ENCODE measurements at places on chromosomes 7 and 10.

DNA sequence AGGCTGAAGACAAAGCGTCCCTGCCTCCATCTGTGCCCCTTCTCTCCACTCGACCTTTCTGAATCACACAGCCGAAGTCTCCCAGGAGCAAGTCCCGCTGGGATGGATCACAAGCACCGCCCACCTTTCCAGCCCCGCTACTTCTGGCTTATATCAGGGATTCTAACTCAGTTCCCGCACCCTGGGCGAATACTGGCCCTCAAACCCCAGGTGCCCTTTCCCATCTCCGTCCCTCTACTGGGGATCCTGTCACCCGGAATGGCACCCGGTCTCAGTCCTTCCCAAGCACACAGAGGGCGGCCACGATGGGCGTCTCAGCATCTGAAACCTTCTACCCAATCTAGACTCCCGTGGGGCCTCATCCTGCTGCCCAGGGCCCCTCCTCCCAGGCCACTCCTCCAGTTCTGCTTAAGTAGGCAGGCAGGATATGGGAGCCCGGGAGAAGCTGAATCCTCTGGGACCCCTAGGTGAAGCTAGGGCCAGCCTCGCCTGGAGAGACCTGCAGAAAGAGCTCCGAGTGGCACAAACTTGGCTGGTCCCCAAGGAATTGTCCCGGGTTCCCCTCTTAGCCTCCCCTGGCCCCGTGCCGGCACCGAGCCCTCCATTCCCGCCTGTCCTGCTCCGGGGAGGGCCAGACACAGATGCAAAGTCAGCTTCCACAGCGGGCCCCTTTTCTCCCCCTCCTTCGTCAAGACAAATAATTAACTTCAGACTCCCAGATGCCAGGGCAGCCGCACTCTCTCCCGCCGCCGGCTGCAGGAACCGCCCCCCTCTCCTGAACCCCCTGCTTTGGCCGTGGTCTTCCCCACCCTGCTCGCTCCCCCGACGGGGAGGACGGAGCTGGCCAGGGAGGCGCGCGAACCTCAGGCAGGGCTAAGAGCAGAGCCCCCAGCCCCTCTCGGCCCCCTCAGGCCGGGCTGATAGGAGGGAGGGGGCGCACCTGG, 612 bp downstream of the KCP start:
- DNase-seq = no peak

DNA sequence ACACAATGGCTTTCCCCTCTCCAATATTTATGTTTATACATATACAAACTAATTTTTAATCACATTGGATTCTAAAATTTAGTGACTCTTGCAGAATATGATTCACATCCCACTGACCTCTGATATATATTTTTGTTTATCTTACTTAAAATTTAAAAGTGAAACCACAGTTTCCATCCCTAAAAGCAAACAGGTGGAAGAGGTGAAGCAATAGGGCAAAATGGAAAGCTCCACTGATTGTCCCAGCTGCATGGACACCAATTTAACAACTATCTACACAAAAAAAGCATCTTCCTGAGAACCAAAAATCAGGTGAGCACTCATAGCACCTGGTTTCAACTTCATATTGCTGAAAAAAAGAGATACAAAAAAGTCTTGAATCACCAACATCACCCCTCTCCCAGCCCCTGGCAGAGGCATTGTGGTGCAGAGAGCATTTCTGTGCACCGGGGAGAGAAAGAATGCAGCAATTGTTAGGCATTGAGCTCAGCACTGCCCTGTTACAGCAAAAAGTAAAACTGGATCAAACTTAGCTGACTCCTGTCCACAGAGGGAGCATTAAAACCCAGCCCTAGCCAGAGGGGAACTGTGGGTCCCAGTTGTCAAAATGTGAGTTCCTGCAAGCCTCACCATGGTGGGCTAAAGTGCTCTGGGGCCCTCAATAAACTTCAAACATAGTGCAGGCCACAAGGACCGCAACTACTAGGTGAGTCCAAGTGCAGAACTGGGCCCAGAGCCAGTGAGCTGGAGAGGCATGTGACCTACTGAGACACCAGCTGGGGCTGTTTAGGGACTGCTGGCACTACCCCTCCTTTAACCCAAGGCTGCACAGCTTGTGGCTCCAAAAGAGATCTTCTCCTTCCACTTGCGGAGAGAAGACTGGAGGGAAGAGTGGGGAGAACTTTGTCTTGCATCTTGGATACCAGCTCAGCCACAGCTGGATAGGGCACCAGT, 92.1 kb downstream of the SIRT1 start:
- no peak for DNase-seq

- no peak for DNase-seq
These were observed 145.7 kb downstream of the RNF216 start for GRCh38 chr7:5635461-5636445.

DNA sequence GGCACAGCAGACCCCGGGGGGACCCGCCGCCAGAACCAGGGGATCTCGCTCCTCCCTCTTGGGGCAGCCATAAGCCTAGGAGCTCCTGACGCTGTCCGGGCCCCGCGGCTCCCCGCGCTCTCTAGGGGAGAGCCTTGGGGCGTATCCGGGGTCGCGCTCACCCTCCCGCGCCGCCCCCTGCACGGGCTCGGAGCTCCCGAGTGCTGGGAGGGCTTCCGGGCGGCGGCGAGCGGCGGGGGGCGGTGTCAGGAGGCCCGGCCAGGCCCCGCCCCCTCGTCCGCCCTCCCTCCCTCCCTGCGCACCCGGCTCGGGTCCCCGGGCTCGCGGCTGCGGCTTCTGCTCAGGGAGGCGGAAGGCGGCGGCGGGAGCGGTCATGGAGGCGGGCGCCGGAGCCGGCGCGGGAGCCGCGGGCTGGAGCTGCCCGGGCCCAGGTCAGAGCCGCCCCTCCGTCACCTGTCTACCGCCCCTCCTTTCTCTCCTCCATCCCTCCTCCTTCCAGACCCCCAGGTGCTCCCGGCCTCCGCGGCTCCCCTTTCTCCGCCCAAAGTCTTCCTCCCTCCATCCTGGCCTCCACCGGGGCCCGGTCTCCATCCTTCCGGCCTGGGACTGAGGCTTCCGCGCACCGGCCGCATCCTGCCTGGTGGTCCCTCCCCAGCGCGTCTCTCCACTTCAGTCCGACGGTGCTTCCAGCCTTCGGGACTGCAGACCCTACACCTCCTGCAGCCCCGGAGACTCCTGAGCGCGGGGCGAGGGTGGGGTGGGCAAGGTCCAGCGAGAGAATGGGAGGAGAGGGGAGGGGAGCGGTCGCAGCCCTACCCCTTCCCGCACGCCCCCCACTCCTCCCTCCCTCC, at the start of gene CCDC136:
Gene CCDC136 (plus strand): TSS at position 848 of the 851 bp plus-strand sequence. CDS start 444 bp downstream, outside the sequence.
- peak; percentile 81 for DNase-seq

GRCh38 chr7:97130417-97131139, 13.1 kb downstream of the SDHAF3 start:
- no peak for DNase-seq

- DNase-seq = no peak
These were observed 117.0 kb upstream of the AMPH start for GRCh38 chr7:38748056-38748610.

GRCh38 chr7:13028036-13028824, 340.8 kb downstream of the ARL4A start:
- DNase-seq = no peak

DNA sequence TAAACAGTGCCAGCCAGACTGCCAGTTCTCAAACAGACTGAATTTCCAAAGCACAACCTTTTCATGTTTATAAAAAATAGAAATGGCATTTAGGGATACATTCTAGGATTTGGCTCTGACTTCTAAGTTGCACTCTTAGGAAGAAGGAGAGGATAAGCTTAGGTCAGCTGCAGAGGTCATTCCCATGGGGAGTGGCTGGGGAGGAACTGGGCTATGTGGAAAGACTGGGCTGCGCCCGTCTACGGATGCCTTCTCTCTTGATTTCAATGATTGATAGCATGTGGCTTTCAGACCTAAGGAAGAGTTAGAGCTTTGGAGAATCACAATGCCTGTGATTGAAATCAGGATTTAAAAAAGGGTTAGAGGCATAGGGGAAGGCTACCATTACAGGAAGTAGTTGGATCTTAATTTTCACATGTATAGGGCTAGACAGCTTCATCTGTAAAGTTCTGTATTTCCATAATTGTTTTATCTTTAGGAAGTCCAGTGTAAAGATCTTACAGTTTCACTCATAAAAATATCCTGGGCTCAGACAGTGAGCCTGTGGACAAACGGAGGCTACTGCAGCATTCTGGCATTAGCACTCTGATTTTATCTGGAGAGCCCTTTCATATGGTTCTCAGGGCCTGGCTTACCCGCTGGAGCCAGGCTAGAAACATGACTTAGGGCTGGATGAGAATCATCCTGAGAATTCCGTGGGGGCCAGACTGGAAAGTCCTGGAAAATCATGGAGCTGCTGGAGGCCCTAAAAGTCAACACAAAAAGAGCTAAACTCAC, 29.5 kb downstream of the NUDT5 start:
- no peak for DNase-seq

- DNase-seq = no peak
These were observed 70.2 kb upstream of the LAMB4 start for GRCh38 chr7:108200326-108200725.

DNA sequence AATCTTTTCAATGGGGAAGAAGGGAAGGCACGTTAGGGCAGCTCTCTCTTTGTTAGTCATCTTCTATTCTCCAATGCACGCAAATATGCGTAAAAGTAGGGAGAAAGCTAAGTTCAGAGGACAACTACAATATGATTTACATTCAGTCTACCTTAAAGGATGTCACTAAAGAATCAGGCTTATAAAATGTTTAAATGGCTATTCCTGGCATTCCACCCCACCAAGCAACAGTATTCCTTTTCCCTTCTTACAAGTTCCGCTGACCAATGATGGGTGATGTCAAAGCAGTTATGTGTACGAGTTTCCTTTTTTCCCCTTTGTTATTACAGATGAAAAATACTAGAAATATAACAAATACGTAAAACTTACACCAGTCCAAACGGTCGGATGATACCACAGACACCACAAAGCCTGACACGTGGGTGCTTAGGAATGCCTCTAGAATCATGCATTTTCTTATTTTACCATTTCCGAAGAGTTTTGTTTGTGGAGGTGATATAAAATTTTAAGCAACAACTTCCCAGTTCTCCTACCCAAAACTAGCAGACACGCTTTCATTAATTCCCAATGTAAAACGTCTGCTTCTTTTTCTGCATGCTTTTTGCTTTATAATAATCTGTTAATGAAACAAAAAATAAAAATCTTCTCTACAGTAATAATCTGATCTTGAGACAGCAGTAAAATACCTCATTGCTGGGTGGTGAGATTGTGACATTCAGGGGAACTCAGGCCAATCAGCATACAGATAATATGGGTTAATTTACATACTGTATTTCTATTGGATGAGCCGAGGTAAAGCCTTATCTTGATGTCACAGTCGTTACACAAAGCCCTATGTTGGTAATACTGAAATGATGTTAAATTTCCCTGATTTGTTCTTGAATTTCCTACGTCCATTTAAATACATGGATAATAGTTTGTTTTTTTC, 708 bp upstream of the GPR85 start:
- peak; percentile 11 for DNase-seq

DNA sequence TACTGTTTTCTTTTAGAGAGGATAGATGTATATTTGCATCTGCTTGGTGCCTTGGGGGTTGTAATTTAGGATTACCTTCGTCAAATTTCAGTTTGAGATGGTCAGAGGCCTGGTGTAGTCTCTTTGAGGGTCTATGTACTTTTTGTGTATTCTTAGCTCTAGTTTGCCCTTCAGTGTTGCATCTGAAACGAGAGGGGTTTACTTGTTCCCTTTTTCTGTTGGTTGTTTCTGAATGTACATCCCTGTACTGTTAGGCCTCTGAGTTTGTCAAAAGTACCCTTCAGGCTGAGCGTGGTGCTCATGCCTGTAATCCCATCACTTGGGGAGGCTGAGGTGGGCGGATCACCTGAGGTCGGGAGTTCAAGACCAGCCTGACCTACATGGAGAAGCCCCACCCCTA, 60.0 kb downstream of the MLLT10 start:
- DNase-seq = no peak

GRCh38 chr10:71708301-71708703, 11.3 kb downstream of the C10orf105 start:
- peak; percentile 69 for DNase-seq

DNA sequence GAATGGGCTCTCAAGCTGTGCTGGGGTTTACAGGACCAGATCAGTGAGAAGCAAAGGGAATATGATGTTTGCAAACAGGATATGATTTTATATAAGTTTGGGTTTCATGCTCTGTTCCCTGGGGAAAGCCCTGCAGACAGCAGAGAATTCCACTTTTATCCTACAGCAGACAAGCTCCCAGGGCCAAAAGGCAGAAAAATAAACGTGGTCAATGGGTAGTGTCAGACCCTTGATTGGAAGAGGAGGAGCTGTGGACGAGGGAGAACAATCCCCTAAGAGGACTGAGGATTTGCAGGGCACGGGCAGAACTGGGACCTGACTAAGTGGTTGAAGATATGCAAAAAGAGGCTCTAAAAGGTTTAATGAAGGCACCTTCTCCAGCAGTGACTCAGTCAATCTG, 275.3 kb downstream of the HDAC9 start:
- DNase-seq = no peak

- DNase-seq = no peak
These were observed 167.5 kb upstream of the NAMPT start for GRCh38 chr7:106452031-106452851.

GRCh38 chr10:125641398-125641797, 41.6 kb downstream of the TEX36 start:
- DNase-seq = no peak

DNA sequence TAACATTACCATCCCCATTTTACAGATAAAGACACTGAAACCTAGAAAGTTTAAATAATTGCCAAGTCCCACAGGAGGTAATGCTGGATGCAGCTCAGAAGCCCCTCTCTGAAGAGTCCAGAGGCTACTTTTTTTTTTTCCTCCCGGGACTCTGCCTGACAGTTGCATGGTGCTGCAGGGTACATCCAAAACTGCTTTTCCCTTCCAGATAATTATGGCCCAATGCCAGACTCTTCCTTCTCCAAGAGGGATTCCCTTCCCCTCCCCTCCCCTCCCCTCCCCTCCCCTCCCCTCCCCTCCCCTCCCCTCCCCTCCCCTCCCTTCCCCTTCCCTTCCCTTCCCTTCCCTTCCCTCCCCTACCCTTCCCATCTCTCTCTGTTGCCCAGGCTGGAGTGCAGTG, 122.9 kb downstream of the LSMEM1 start:
- no peak for DNase-seq

GRCh38 chr10:30759423-30759822, 129.9 kb upstream of the LYZL2 start:
- DNase-seq = no peak

Measured in CD4-positive, alpha-beta T cell treated with Interleukin-17A for 1 hour (primary cell).